ENCODE measurements at places on chromosomes 6 and 20.

DNA sequence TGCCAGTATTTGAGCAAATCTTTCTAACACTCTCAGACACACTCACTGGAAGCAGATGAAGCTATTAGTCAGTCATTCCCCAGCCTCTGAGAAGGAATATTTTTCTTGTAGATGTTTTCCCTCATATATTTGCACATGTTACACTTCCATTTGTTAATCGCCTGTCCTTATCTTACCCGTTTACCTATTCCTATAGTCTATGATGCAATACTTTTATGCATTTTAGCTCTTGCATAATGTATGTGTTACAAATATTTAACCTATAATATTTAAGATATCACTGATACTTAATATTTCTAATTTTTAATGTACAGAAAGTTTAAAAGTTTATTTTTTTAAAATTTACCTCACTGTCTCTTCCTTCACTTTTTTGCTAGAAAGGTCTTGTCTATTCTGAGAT is 71.9 kb downstream of the PCSK2 start:
- no peak for DNase-seq

- no peak for DNase-seq
These were observed 61.9 kb downstream of the SASH1 start for GRCh38 chr6:148404456-148405054.

DNA sequence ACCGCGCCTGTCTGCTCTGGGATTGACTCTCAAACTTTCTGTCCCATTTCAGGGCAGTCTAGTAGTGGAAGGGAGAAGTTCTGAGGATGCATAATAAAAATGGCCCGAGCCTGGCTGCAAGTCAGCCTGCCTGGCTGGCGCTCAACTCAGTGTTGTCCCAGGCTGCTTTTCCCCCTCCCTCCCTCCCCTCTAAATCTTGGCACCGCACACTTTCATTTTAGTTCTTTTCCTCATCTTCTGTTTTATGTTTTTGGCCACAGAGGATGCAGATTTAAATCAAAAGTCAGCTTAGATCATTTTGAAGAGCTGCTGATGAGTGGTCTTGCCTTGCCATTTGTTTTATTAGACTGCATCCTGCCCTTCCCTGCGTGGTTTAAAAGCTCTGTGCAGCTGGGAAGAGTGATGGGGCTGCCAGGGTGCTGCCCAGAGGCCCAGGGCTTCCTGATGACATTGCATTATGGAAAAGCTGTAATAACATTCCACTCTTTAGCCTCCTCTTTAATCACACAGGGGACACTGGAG is 6.5 kb upstream of the UQCC2 start:
- DNase-seq: no peak

- no peak for DNase-seq
These were observed 508.0 kb upstream of the MMS22L start for GRCh38 chr6:97790926-97791590.

- no peak for DNase-seq
These were observed 7.3 kb upstream of the ITPR3 start for GRCh38 chr6:33613795-33614168.

All from islet precursor cell (in vitro differentiated cells).